GM18507 (cell line): ENCODE measurements at places on chromosomes 7 and 10.

DNA sequence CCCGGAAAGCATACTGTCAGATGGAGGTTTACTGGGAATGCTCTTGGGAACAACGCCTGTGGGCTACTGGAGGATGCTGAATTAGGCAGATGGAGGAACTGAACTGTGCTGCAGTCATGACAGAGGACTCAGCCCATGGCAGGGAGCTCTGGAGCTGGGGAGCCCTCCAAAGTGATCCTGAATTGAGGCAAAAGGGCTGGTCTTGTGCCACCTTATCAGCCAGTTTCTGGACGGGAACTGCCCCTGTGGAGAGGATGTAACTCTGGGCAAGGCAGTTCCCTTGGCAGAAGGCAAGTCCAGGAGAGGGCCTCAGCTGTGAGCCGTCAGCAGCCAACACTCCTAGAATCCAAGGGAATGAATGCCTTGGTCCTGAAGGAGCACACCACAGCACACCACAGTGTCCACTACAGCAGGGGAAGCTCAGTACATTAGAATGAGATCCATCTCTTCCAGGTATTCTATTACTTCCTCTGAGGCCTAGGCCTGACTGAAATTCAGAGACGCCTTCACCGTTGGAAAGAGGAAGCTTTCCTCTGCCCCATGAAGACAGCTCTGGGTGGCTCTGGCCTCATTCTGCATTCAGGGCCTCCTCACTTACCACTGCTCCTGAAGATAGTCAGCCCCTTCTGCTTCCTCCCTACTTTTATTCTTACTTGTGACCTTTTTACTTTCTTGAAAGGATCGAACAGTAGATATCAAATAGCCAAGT lies 139.6 kb upstream of the GPR26 start:
- no peak for DNase-seq

- DNase-seq = no peak
Measured at GRCh38 chr10:71294091-71294561, 24.9 kb upstream of the SLC29A3 start.

DNA sequence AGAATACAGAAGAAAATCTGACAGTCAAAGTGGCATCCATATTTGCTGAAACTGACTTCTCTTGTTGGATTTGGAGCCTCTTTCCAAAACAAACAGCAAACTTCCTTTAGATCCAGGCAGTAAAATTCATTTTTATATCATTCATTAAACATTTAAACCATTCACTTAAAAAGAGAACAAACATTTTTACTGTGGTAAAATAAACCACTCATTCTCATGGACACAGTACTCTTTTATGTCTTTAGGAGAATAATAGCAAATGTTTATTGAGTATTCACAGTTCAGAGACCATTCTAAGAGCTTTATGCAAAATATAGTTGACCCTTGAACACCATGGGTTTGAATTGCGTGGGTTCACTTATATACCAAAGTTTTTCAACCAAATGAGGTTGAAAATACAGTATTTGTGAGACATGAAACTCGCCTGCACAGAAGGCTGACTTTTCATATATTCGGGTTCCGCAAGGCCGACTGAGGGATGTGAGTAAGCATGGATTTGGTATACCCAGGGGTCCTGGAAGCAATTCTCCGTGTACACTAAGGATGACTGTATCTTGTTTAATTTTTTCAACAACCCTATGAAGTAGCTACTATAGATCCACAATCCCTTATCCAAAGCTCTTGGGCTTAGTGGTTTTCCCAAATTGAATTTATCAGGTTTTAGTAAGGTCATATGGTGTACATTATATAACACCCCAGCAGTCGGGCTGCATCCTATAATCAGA lies 49.1 kb downstream of the ATXN7L1 start:
- DNase-seq = no peak

DNA sequence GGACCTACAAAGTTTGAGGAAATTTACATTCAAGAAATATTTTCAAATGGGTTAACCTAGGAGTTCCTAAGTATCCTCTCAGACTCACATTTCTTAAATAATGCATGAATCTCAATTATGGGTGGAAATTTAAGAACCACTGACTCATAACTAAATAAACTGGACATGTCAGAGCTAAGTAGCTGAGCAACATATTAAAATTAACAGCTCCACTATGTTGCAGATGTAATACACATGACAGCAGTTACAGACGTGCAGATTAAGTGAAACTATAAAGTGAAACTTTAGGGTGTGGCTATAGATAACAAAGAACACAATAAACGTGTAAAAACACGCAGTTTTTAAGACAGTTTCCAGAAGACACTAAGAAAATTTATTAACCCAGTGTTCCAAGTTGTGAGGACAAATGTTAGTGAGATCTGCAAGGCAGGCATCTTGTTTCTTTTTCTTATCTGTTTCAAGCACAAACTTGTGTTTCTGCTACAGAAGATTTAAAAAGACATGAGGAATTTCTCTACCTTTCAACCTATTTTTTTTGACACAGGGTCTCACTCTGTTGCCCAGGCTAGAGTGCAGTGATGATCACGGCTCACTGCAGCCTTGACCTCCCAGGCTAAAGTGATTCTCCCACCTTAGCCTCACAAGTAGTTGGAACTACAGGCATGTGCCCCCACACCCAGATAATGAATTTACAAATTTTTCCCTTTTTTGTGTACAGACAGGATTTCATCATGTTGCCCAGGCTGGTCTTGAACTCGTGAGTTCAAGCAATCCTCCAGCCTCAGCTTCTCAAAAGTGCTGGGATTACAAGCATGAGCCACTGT lies 25.3 kb downstream of the DNMBP start:
- DNase-seq = no peak

- no peak for DNase-seq
Measured at GRCh38 chr10:48317321-48317990, 11.0 kb downstream of the MAPK8 start.

DNA sequence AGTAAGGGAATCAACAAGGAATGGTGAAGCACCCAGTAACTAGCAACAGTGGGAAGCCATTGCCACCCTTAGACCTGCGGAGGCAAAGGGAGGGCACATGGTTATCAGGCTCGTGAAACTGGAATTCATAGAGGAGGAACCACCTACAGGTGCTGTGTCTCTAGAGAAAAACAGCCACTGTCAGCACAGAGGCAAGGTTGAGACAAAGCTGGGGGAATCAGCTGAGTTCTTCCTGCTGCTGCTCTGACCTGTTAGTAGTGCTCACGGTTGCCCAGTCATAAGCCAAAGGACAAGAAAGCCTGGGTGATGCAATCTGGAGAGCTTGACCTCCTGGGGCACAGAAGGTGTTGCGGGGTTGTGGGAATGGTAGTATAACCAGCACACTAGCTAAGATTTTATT lies 110.1 kb downstream of the TPST1 start:
- no peak for DNase-seq
